Aorta (tissue), 5 donors: ENCODE measurements at places on chromosomes 12 and 14. TPM values are rescaled to one million over a fixed set of nuclear protein-coding genes. Genes with fewer than 3 reads are reported as not detected.

DNA sequence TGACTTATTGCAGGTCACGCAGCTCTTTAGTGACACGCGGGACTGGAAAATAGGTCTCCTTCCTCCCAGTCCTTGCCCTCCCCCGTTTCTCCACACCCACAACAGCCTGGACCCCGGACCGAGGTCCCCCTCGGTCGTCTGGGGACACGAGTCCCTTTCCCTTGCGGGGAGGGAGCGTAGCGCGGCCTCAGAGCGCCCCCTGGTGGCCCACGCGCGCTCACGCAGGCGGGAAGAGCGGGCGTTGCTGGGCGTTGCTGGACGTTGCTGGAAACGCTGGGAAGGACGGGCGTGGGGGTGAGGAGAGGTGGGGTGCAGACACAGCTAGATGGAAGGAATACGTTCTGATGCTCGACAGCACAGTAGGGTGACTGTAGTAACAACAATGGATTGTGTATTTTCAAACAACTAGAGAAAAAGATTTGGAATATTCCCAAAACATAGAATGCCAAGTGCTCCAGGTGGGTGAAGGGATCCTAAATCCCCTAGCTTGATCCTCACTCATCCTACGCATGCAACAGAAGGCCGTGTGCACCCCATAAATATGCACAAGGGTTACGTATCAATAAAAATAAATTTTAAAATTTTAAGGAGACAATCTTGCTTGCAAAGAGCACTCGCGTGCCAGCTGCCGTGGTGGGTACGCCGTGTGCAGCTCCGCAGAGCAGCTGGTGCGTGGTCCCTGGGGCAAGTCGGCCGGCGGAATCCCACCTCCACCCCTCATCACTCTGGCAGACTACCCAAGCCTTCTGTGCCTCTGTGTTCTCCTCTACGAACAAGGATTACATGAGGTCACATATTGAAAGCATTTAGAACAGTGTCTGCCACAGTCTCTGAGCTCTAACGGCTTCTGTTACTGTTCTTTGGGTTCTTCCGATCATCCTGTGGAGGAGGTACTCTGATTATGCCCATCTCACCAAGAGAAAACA lies 87.4 kb downstream of the B4GALNT3 start:
- H3K4me3 ChIP-seq: no peak overlapping the region
- H3K4me1 ChIP-seq: no peaks in the 10 kb centered on the region
- H3K27me3 ChIP-seq: no peaks in the 10 kb centered on the region
- DNase-seq: peak; percentile 92
- no peak overlapping the region for H3K27ac ChIP-seq
- peaks cover 2% of the 10 kb centered on the region for H3K36me3 ChIP-seq

DNA sequence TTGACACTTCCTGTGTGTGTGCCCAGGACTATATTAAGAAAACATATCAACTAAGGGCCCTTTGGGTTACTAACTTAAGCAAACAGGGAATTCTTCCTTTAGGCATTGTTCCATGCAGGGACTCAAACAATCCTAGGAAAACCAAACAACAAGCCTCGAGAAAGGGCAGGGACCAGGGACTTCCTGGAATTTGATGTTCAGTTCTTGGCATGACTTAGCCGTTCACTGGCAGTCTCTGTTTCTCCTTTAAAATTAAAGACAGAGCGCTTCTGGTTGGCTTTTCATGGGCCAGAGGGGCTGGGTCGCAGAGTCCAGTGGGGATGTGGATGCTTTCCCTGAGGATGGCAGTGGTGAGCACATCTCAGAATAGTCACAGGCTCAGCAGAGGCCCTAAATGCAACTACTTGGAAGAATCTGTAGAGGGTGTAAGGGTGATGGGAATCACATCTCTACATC lies 35.2 kb downstream of the RNFT2 start:
- no peak overlapping the region for H3K27ac ChIP-seq
- H3K27me3 ChIP-seq: no peaks in the 10 kb centered on the region
- H3K36me3 ChIP-seq: no peaks in the 10 kb centered on the region

GRCh38 chr12:93225094-93225493 lies 152.6 kb upstream of the NUDT4 start:
- H3K4me3 ChIP-seq: no peak overlapping the region
- no peaks in the 10 kb centered on the region for H3K27me3 ChIP-seq
- H3K27ac ChIP-seq: no peak overlapping the region
- H3K36me3 ChIP-seq: no peaks in the 10 kb centered on the region
- DNase-seq: no peak

Gene ZFHX2
- total RNA-seq: 1.5 TPM

GRCh38 chr14:99318091-99318958 lies 46.3 kb upstream of the BCL11B start:
- no peaks in the 10 kb centered on the region for H3K27me3 ChIP-seq
- H3K4me3 ChIP-seq: no peak overlapping the region
- H3K4me1 ChIP-seq: no peaks in the 10 kb centered on the region
- no peaks in the 10 kb centered on the region for H3K36me3 ChIP-seq

- no peaks in the 10 kb centered on the region for H3K36me3 ChIP-seq
- no peak overlapping the region for H3K4me3 ChIP-seq
- H3K27ac ChIP-seq: no peak overlapping the region
- no peak for DNase-seq
- H3K27me3 ChIP-seq: no peaks in the 10 kb centered on the region
Observed at GRCh38 chr12:92546635-92547348, 156.0 kb upstream of the PLEKHG7 start.

DNA sequence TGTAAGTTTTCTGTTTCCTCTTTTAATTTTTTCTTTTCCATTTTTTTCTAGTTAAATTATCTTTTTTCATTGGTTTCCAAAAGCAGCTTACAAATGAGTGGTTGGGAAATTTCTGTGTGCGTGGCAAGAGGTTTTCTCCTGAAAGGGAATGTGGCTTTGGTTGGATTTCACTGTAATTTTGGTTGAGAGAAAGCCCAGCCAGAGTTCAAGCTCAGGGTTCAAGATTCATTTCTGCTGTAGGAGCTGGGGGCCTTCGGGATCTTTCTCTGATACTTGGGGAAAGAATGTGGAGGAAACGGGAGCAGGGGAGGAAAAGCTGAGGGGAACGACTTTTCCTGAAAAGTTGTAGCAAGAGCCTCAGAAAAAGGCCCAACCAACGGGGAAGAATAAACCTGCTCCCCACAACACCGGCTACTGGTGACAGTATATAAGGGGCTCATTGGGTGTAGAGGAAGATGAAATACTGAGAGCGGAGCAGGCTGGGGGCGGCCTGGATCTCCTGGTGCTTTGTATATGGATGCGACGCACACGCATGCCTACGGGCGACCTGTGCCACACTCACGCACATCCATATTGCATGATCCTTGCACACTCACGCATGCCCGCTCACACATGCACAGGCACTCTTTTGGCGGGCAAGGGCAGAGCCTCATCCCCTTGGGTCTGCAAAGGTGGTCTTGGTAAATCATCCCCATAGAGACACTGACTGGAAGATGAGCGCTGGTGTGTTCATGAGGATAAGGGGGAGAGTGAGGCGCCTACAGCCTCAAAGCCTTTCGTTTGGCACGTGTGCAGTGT lies 1.9 kb downstream of the HOXC10 start:
- no peak overlapping the region for H3K27ac ChIP-seq
- no peaks in the 10 kb centered on the region for H3K4me1 ChIP-seq
- H3K4me3 ChIP-seq: no peak overlapping the region

DNA sequence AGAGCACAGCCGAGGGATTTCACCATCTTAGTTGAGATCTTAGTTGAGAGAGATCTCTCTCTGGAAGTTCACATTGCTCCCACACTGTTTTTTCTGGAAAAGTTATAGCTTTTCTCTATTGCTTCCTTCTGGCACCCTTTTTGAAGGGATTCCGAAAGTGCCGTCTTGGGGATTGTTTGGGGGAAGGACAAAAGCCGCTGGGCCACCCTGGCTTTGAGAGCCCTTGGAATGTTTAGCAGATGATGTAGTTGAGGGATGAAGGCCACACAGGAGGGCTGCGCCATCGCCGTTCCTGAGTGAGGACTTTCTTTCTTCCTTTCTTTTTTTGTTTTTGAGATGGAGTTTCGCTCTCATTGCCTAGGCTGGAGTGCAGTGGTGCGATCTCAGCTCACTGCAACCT lies 17.7 kb downstream of the PLEKHG3 start:
- no peaks in the 10 kb centered on the region for H3K36me3 ChIP-seq
- DNase-seq: peak; percentile 45
- no peaks in the 10 kb centered on the region for H3K27me3 ChIP-seq

Gene BATF
- 3.2 TPM for total RNA-seq

DNA sequence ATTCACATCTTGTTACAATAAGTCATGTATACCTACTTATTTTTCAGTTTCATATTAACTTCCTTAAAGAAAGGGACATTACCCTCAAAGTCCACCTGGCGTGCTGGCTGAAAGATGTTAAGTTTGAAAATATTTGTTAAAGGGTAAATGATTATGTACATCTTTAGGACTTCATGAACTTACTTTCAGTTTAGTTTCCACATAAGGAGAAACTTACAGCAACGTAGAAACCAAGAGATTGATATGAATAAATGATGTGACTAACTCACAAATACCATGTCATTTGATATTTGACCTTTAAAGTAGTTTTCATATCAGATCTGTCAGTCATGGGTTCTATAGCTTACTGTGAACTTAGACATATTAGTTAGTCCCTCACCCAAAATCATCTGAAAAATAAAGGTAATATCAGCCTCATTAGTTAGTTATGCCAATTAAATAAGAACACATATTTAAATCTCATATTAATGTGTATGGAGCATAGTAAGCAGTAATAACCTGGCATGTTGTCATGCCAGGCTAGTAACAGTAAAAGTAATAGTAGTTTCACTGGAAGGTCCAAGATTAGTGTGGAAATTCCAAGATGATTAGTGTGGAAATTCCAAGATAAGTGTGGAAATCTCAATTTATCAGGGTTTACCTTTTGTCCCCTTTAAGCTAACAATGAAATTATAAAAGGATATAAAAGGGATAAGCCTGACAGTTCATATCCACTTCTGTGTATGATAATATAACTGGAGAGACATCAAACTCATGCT lies 1.9 kb upstream of the CLEC2D start:
- no peaks in the 10 kb centered on the region for H3K36me3 ChIP-seq
- DNase-seq: no peak
- H3K27me3 ChIP-seq: no peaks in the 10 kb centered on the region
- no peak overlapping the region for H3K27ac ChIP-seq
- no peaks in the 10 kb centered on the region for H3K4me1 ChIP-seq

DNA sequence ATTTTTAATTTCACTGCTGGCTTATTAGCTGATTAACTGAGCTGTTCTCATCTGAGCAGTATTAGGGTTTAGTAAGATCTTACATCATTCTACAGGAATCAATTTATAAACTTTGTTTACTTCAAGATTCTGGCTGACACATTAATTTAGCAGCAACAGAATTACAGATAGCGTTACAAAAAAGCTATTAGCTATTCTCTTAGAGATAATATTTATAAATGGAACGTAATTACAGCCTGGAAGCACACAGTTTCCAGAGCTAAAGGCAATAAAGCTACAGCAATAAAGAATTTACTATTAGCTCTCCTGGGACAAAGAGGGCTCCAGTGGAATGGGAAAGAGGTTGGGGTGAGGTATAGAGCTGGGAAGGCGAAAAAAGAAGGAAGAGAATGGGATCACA lies 34.7 kb downstream of the PDE6H start:
- no peaks in the 10 kb centered on the region for H3K27me3 ChIP-seq
- H3K36me3 ChIP-seq: no peaks in the 10 kb centered on the region
- H3K4me3 ChIP-seq: no peak overlapping the region
- H3K4me1 ChIP-seq: no peaks in the 10 kb centered on the region

DNA sequence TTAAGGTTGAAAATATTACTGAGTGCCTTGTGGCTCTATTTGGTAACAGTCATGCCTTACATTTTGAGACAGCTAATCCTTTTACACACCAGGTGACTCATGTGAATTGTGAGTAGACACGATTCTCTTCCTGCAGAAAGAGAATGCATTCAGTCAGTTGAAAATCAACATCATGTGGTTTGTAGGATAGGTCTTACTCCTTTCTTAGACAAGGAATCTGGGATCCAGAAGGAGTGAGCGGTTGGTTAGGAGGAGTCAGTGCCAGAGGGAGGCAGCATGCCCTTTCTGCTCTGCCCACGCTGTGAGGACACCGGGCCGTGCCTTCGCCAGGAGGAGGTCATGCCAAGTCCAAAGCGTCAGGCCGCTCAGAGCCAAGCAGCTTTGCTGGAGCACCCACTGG lies 47.6 kb downstream of the TRAF3 start:
- no peaks in the 10 kb centered on the region for H3K4me1 ChIP-seq
- no peak overlapping the region for H3K27ac ChIP-seq
- H3K27me3 ChIP-seq: no peaks in the 10 kb centered on the region
- H3K4me3 ChIP-seq: no peak overlapping the region

DNA sequence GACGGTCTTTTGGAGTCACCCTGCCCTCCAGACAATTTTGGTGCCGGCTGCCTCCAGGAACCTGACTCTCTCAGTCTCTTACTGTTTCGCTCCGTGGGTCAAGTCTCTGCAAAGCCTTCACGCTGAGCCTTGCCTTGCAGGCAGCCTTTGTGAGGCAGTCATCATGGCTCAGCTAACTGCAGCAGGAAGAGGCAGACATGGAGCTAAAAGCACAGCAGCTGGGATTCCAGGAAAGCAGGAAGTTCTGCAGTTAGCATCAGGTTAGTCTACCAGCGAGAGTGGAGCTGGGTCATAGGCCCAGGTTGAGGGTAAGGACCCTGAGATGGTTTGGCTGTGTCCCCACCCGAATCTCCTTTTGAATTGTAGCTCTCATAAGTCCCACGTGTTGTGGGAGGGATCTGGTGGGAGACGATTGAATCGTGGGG lies 305.4 kb downstream of the PCNX1 start:
- no peak for DNase-seq
- no peak overlapping the region for H3K4me3 ChIP-seq
- no peaks in the 10 kb centered on the region for H3K36me3 ChIP-seq
- H3K27ac ChIP-seq: no peak overlapping the region

Gene PSME1
- total RNA-seq: 125 TPM

Gene CCDC175
- 0.71 TPM for total RNA-seq

GRCh38 chr12:72230589-72230988 lies 41.6 kb upstream of the TRHDE start:
- no peak for DNase-seq
- no peaks in the 10 kb centered on the region for H3K27me3 ChIP-seq
- H3K36me3 ChIP-seq: no peaks in the 10 kb centered on the region
- no peak overlapping the region for H3K27ac ChIP-seq

DNA sequence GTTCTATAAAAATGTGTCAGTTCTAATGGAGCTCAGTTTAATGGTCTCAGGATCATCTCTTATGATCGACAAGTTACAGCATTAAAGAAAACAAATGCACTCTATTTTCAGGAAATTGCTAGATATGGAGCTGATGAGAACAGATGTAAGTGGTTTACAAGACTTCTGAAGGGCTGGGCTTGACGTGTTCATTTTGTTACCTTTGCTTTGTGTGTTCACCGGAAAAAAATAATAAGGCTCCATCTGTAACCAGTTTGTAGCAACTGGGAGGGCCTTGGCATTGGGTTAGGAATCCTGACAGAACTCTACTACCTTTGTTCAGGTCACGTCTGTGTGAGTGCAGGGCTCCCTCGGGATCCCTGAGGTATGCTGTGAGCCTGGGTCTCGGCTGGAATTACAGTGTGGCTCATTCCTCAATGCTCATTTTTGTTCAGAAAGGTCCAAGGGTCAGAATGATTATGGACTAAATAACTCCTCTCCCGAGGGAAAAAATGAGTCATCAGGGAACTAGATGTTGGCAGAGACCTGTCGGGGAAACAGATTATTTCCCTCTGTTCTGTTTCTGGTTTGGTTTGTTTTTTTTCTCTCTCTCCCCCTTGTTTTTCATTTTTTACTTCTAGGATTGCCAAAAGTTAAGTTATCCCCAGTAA lies 158.0 kb downstream of the SLC5A8 start:
- H3K4me3 ChIP-seq: no peak overlapping the region
- H3K36me3 ChIP-seq: no peaks in the 10 kb centered on the region
- H3K27ac ChIP-seq: peak overlapping the region; percentile 57
- H3K4me1 ChIP-seq: peaks cover 2% of the 10 kb centered on the region

Gene POTEM
- total RNA-seq: not detected

Gene DNAI7
- total RNA-seq: 1.2 TPM

GRCh38 chr12:93819050-93819491 lies 141.9 kb downstream of the CRADD start:
- no peaks in the 10 kb centered on the region for H3K27me3 ChIP-seq
- no peak overlapping the region for H3K4me3 ChIP-seq
- no peaks in the 10 kb centered on the region for H3K4me1 ChIP-seq
- no peaks in the 10 kb centered on the region for H3K36me3 ChIP-seq
- DNase-seq: no peak
